Left renal cortex interstitium (tissue), 4 donors: ENCODE measurements at places on chromosomes 3 and 15.

GRCh38 chr3:56086355-56086754 is 381.9 kb downstream of the ERC2 start:
- DNase-seq: no peak

DNA sequence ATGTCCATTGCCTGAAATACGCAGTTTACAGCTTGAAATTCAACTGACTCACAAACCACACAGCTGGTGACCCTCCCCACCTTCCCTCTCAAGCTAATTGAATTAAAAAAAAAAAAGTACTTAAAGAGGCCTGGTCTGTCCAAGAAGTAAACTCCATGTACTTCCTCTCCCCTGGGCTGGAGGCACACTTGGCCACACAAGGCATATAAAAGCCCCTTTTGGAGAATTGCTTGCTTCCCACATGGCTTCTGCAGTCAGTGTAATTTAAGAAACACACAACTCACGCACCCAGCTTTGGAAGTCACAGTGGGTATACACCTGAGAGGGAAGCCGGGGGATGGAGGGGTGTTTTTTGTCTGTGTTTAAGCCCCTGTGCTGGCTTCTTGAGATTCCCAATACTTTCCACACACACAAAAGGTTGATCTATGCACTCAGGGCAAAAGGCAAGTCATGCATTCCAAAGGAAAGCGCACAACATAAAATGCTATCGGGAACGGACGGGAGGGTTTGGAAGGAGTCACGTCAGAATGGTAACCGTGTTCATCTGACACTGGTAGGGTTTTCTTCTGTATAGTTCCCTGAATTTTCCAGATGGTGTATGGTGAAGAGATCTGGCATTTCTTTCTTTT is 106.6 kb upstream of the ALDH1A3 start:
- DNase-seq: no peak

GRCh38 chr3:48092270-48092669 is 76.1 kb upstream of the MAP4 start:
- DNase-seq: no peak

- no peak for DNase-seq
Measured at GRCh38 chr3:127629467-127630403, 750 bp downstream of the PODXL2 start.

- DNase-seq: no peak
Measured at GRCh38 chr3:109059264-109059663, 58.7 kb downstream of the MORC1 start.

- peak; percentile 48 for DNase-seq
Measured at GRCh38 chr15:63156755-63157117, 541 bp downstream of the RPS27L start.

- DNase-seq: no peak
Measured at GRCh38 chr3:11523572-11524101, 120.1 kb downstream of the VGLL4 start.

GRCh38 chr3:127787571-127788365 is 34.5 kb downstream of the MGLL start:
- no peak for DNase-seq

DNA sequence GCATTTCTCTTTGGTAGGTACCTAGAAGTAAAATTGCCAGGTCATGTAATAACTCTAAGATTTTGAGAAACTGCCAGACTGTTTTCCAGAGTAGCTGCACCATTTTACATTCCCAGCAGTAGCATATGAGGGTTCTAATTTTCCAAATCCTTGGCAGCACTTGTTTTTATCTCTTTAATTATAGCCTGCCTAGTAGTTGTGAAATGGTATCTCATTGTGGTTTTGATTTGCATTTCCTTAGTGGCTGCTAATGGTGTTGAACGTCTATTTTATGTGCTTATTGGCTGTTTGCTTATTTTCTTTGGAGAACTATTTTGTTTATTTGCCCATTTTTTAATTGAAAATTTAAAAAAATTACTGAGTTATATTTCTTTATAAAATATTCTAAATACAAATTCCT is 117.9 kb downstream of the TCF12 start:
- no peak for DNase-seq

DNA sequence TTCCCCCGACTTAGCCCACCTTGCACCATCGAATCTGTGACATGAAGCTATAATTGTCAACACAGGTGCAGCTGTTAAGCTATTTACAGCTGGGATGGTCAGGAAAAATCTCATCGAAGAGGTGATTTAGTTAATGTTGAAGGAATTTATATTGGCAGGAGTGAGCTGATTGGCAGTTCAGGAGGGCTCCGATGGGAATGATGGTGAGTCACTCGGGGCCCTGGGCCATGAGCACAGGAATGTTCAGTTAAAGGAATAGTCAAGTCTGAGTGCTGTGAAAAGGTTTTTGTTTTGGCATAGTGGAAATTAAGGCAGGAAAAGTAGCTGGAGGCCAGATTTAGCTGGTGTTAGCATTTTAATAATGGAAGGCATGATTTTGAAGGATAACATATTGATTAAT is 95.7 kb downstream of the OXSM start:
- DNase-seq: no peak

GRCh38 chr3:56681984-56682461 is 1.0 kb downstream of the TASOR start:
- no peak for DNase-seq

GRCh38 chr3:155871746-155872158 is 1.3 kb downstream of the GMPS start:
- no peak for DNase-seq

- no peak for DNase-seq
Measured at GRCh38 chr15:99103279-99103678, 1.6 kb upstream of the SYNM start.

DNA sequence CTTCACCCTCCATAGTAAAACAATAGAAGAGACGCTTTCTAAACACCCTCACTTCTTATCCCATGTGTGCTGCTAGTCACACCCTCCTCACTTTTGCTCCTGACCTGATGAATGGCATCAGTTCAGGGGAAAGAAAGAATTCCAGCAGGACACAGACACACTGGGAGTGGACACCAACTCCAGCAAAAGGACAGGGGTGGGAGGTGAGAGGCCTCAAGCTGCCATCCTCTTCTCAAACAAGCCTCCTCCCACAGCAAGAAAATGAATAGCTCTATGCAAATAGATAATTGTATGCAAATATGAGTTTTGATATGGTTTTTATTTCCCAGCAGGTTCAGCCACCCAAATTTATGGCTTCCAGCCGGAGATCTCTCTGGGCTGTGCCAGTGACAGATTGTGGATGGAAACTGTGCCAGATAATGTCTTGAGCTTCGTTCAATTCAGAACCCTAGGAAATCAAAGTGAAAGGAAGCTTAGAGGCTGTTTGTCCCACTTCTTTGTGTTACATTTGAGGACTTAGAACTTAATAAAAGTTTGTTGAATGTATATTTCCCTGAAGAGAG is 209.3 kb upstream of the PPP2R3A start:
- no peak for DNase-seq

GRCh38 chr3:13045241-13045903 is 27.9 kb downstream of the IQSEC1 start:
- no peak for DNase-seq

GRCh38 chr3:65856907-65857306 is 181.8 kb downstream of the MAGI1 start:
- no peak for DNase-seq

DNA sequence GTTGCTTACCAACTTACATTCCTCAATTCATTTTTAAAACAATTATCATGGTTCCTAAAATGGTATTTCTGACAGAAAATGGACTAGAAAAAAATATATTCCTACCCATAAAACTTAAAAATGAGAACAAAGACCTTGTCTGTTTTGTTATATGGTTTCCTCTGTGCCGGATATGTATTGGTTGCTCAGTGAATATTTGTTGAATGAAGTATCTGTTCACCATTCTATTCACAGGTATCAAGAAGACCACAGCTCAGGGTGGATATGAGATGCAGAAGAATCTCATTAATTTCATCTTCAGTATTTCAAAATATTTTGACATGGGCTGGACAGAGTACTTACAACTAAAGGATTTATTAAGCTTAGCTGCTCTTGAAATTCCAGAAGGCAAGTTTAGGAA is 58.1 kb downstream of the TUSC7 start:
- DNase-seq: no peak

GRCh38 chr3:66498687-66499621 is 1.9 kb downstream of the LRIG1 start:
- no peak for DNase-seq

- DNase-seq: no peak
Measured at GRCh38 chr3:170440344-170440743, 21.7 kb downstream of the CLDN11 start.

DNA sequence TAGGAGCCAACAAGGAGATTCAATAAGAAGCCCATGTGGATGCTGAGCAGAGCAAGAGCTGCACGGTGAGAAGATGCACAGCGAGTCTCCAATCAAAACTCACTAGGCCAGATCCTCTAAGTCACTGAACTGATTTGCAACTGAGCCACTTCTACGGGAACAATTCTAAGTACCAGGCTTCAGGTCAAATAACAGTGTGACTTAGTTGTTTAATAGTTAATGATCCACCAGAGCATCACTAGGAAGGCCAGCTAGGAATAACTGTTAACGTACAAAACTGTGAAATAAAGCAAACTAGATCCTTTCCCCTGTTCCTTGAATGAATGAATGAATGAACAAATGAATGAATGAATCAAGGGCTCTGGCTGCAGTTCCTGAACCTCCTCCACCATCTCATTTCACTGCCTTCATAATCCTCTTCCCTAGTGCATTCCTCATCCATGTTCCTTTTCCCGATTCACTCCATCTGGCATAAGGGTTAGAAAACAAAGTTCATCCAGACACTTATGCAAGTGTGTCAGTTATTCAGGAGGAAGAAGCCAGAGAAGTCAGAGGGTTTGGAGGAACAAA is 59.7 kb downstream of the ATP8B4 start:
- DNase-seq: no peak
